ENCODE measurements at places on chromosomes 2 and 18. TPM values are rescaled to one million over a fixed set of nuclear protein-coding genes. Genes with fewer than 3 reads are reported as not detected.

GRCh38 chr2:135230150-135230549 lies 178.1 kb downstream of the RAB3GAP1 start:
- no peak overlapping the region for H3K4me3 ChIP-seq

- H3K4me1 ChIP-seq = no peaks in the 10 kb centered on the region
- DNase-seq = no peak
- H3K4me3 ChIP-seq = no peak overlapping the region
- no peaks in the 10 kb centered on the region for H3K36me3 ChIP-seq
- no peaks in the 10 kb centered on the region for H3K27me3 ChIP-seq
Observed at GRCh38 chr18:10291568-10291981, 162.9 kb upstream of the APCDD1 start.

GRCh38 chr2:177547122-177547521 lies 154.5 kb downstream of the AGPS start:
- H3K27ac ChIP-seq = peak overlapping the region; percentile 49
- no peak overlapping the region for H3K4me3 ChIP-seq
- H3K36me3 ChIP-seq = peaks cover 11% of the 10 kb centered on the region
- no peaks in the 10 kb centered on the region for H3K27me3 ChIP-seq
- DNase-seq = peak; percentile 60

- H3K4me3 ChIP-seq = no peak overlapping the region
- DNase-seq = no peak
- no peaks in the 10 kb centered on the region for H3K36me3 ChIP-seq
- H3K4me1 ChIP-seq = no peaks in the 10 kb centered on the region
- peaks cover 14% of the 10 kb centered on the region for H3K27me3 ChIP-seq
- no peak overlapping the region for H3K27ac ChIP-seq
Observed at GRCh38 chr2:64970495-64970894, 18.7 kb upstream of the SLC1A4 start.

GRCh38 chr2:68799140-68800026 lies 64.8 kb downstream of the ARHGAP25 start:
- no peak for DNase-seq
- H3K36me3 ChIP-seq = peaks cover 60% of the 10 kb centered on the region
- peaks cover 37% of the 10 kb centered on the region for H3K4me1 ChIP-seq
- H3K4me3 ChIP-seq = no peak overlapping the region

DNA sequence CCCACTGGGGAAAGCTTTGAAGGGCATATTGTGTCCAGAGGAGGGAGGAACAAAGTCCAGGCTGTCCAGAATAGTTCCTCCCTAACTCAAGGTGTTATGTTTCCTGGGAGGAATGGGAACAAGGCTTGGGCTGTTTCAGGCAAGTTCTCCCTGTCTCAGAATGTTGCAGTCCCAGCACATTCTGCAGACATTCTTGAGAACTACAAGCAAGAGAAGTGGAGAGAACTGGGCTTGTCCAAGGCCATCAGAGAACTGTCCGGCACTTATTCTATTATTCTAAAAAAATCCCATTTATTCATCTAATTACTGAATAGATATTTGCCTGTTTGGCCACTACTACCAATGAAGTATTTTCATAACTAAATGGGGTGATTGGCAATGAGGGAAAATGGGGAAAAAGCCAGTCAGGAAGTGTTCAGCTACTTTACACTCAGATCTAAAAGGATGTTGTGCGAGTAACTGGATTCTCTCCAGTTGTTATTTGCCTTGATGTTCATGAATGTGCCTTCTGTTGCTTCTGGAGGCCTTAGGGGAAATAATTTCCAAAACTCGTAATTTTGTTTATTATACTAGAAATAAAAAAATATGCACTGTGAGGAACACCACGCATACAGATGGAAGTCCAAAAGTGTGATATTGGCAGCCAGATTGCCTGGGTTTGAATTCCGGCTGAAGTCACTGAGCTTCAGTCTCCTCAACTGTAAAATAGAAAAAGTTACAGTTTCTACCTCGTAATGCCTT lies 300.1 kb upstream of the RND3 start:
- no peak for DNase-seq
- no peaks in the 10 kb centered on the region for H3K4me1 ChIP-seq
- H3K27me3 ChIP-seq = no peaks in the 10 kb centered on the region
- no peak overlapping the region for H3K27ac ChIP-seq
- H3K4me3 ChIP-seq = no peak overlapping the region
- H3K36me3 ChIP-seq = no peaks in the 10 kb centered on the region

DNA sequence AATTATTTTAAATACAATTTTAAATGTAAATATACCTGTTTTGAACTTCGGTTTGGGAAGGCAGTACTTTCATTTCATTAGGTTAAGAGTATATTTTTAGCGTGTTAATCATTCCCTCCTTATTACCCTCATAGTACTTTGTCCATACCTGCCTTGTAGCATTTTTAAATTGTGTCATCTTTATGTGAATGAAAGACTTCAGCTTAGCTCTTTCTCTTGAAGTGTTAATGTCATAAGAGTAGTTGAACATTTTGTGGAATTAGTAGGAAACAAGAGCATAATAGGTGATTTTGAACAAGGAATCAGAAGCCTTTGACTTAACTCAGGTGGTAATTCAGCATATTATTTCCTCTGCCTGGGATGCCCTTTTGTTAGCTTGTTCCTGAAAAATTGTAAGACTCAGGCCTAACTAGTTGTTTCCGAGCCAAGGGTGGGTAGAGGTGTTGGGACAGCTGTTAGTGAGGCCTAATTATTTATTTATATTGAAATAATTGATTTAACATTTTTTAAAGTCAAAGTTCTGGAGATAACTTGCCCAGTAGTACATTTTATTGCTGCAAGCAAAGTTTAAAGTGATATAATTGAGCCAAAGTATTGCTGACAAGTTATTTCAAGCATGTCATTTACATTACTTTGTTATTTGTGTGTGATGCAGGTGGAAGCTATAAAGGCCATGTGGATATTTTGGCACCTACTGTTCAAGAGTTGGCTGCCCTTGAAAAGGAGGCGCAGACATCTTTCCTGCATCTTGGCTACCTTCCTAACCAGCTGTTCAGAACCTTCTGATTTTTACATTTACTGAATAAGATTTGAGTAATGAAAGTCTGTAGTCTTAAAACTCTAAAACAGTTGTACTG lies 38.7 kb downstream of the DDX1 start:
- H3K27me3 ChIP-seq = no peaks in the 10 kb centered on the region
- H3K4me1 ChIP-seq = no peaks in the 10 kb centered on the region
- no peak overlapping the region for H3K27ac ChIP-seq
- no peak for DNase-seq
- H3K36me3 ChIP-seq = peaks cover 71% of the 10 kb centered on the region

DNA sequence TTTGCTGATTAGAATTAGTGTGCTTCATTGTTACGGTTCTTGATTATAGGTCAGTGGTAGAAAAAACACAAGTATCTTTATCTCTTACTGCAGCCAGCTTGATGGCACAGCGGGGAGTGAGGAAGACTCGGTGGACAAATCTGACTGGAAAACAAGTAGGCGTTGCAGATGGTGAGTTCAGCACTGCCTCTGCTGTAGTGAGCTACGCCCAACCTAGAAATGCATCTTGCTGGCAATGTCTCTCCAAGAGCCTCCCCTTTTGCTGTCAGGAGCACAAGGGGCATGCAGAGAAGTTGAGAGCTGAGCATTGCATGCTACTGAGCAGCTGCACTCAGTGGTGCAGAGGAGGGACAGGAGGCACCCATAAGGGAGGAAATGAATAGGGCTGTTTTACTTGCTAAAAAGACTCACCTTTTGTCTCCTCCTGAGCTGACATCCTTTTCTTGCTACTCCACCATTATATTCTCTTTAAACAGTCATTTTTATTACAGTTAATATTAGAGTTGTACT lies 977.3 kb upstream of the ACVR2A start:
- no peaks in the 10 kb centered on the region for H3K36me3 ChIP-seq
- H3K27me3 ChIP-seq = no peaks in the 10 kb centered on the region
- no peak for DNase-seq

GRCh38 chr18:832085-832681 lies 20.1 kb upstream of the YES1 start:
- no peak overlapping the region for H3K27ac ChIP-seq
- peaks cover 12% of the 10 kb centered on the region for H3K27me3 ChIP-seq
- H3K4me1 ChIP-seq = peaks cover 20% of the 10 kb centered on the region
- peak; percentile 76 for DNase-seq
- H3K4me3 ChIP-seq = no peak overlapping the region
- H3K36me3 ChIP-seq = no peaks in the 10 kb centered on the region

- DNase-seq = peak; percentile 61
- no peaks in the 10 kb centered on the region for H3K36me3 ChIP-seq
- no peak overlapping the region for H3K4me3 ChIP-seq
- H3K27ac ChIP-seq = no peak overlapping the region
- peaks cover 12% of the 10 kb centered on the region for H3K27me3 ChIP-seq
Observed at GRCh38 chr2:88265352-88266303, 95.5 kb downstream of the THNSL2 start.

GRCh38 chr2:186477790-186478189 lies 8.3 kb upstream of the ZC3H15 start:
- no peak overlapping the region for H3K4me3 ChIP-seq
- H3K27ac ChIP-seq = no peak overlapping the region
- H3K4me1 ChIP-seq = peaks cover 5% of the 10 kb centered on the region
- no peaks in the 10 kb centered on the region for H3K27me3 ChIP-seq

- no peaks in the 10 kb centered on the region for H3K4me1 ChIP-seq
- H3K4me3 ChIP-seq = no peak overlapping the region
- no peak for DNase-seq
- H3K27me3 ChIP-seq = no peaks in the 10 kb centered on the region
- H3K36me3 ChIP-seq = no peaks in the 10 kb centered on the region
- no peak overlapping the region for H3K27ac ChIP-seq
Observed at GRCh38 chr2:75381032-75381431, 179.7 kb downstream of the EVA1A start.

DNA sequence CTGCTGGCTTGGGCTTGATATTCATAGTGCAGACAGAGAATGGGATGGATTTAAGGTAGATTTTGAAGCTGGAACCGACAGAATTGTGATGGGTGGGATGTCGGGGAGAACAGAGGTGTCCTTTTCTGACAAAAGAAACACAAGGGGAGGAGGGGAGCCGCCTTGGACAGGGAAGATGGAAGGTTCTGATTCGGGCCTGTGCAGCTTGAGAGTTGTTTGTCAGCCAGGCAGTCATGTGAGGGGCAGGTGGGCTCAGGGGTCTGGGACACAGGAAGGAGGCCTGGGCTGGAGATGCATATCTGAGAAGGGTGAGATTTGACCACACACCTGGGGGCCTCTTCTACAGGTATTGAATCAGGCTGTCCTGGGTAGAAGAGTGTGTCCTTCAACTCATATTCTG lies 41.4 kb downstream of the NPAS2 start:
- no peak overlapping the region for H3K27ac ChIP-seq
- no peaks in the 10 kb centered on the region for H3K36me3 ChIP-seq
- no peaks in the 10 kb centered on the region for H3K27me3 ChIP-seq

DNA sequence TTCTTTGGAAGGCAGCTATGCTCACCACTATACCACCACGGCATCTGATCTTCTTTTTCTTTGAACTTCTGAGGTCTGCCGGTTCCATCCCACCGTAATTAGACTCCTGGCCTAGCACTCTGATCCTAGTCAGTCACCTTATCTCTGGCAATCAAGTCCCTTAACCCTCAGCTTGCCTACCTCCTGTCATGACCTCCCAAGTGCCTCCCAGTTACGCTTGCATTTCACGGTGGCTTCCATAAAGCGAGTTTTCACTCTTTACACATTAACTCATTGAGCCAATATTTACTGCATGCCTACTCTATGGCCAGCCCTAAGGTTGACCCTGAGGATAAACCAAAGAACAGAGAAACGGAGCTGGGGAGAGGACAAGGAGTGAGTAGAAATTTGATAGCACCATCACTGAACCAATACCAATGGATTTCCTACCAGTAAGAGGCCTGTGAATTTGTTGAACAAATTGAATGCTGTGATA lies 37.8 kb upstream of the TMEM182 start:
- H3K4me3 ChIP-seq = no peak overlapping the region
- DNase-seq = no peak
- H3K4me1 ChIP-seq = no peaks in the 10 kb centered on the region
- no peak overlapping the region for H3K27ac ChIP-seq
- H3K36me3 ChIP-seq = peaks cover 31% of the 10 kb centered on the region
- H3K27me3 ChIP-seq = no peaks in the 10 kb centered on the region

DNA sequence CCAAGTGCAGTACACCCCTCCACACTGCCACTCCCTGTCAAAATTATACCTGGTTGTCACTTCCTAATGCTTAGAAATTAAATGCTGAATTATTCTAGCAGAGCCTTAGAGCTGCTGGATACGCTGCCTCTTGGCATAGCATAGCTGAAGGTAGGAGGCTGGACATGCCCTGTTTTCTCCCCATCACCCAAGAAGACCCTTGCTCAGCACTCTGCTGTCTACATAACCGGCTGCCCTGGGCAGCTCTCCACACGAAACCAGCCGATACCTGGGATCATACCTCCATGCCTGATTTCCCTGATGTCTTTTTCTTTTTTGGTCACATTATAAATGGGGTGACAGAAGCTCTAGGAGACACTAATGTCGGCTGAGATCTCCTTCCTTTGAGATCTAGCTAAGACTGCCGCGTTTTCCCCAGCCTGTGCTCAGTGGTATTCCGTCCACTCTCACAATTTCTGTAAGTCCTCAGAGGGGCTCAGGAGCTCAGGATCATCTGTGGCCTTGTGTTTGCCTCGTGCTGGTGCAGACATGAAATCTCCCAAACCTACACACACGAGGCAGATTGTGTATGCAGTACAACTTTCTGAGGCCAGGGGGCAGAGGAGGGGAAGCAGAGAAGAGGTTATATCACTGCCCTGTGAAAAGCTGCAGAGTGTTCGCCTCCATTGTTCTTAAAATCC lies 13.5 kb upstream of the ZAP70 start:
- H3K27ac ChIP-seq = no peak overlapping the region
- DNase-seq = peak; percentile 92
- no peak overlapping the region for H3K4me3 ChIP-seq

Gene GPR35
- total RNA-seq = 8.7 TPM

Gene VAPA
- total RNA-seq = 182 TPM

Gene GALR1
- not detected for total RNA-seq

Gene LOXHD1
- not detected for total RNA-seq

Gene SLC11A1
- 0.19 TPM for total RNA-seq

Gene CCDC150
- total RNA-seq = 18.2 TPM

Gene IL1B
- 0.33 TPM for total RNA-seq

Gene CTDP1
- total RNA-seq = 45.5 TPM

Gene HRH4
- 1.6 TPM for total RNA-seq

Gene GALNT3
- 4.9 TPM for total RNA-seq

Gene UGT1A10
- total RNA-seq = not detected
